Mammary epithelial cell (primary cell): ENCODE measurements at places on chromosomes 11 and 22.

- DNase-seq: no peak
Measured at GRCh38 chr22:25402160-25402500, 162.3 kb upstream of the GRK3 start.

DNA sequence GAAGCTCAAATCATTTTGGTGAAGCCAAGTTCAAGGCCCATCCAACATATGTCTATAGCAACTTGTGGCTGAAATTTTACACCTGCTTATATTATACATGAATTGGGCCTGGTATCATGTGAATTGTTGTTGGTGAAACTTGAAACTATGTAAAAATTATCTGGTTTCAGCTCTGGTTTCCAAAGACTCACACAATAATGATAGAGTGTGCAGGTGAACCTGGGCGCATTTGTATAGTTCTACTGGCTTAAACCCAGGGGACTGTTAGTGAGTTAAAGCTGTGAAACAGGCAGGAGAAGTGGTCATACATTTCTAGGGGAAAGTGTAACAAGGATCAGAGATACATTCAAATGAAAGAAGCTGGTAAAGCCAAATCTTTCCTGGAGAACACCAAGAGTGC, 627.3 kb downstream of the METTL15 start:
- no peak for DNase-seq

GRCh38 chr22:46674367-46674781, 54.2 kb downstream of the GRAMD4 start:
- DNase-seq: no peak

- peak; percentile 9 for DNase-seq
Measured at GRCh38 chr11:41446107-41446506, 13.3 kb downstream of the LRRC4C start.

DNA sequence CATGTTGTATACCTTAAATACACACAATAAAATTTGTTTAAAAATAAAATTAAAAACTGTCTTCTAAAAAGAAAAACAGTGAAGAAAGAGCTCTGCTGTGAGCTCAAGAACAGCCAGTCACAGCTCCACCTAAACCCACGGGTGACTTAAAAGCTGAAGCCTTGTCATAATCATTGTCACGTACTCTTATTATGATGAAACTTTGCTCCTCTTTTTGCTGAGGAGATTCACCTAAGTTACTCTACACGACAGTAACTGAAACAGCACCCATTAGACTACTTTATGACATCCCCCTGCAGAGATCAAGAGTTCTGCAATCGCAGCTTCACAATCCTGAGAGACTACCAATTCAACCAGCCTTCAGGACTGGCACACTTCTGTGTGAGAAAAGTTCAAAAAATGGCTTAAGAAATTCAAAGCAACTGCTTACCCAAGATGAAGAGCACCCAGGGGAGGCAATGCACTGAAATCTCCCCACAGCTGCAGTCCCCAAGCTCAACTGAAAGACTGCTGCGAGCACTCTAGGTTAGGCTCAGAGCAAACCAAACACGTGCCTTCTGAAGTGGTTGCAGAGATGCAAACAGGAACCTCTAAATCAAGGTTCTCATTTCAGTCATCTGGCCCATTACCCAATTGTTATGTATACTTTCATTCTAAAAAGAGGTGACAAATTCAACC, at the start of gene JAML:
Gene JAML (minus strand): TSS at position 501 of the 678 bp plus-strand sequence. CDS start 10,145 bp downstream, outside the sequence.
- DNase-seq: no peak

- DNase-seq: no peak
Measured at GRCh38 chr11:1946812-1947484, at the start of gene MRPL23. MRPL23 (plus strand) TSS chr11:1947332; CDS start chr11:1947363, 31 bp downstream.
